GM13977 (cell line): ENCODE measurements at places on chromosomes 2 and 18.

- no peak for DNase-seq
Observed at GRCh38 chr2:224242561-224242960, 159.3 kb downstream of the FAM124B start.

GRCh38 chr2:60677356-60677755 is 78.7 kb upstream of the PAPOLG start:
- DNase-seq = no peak

GRCh38 chr2:240960971-240961876 is 37.2 kb upstream of the SNED1 start:
- DNase-seq = no peak

DNA sequence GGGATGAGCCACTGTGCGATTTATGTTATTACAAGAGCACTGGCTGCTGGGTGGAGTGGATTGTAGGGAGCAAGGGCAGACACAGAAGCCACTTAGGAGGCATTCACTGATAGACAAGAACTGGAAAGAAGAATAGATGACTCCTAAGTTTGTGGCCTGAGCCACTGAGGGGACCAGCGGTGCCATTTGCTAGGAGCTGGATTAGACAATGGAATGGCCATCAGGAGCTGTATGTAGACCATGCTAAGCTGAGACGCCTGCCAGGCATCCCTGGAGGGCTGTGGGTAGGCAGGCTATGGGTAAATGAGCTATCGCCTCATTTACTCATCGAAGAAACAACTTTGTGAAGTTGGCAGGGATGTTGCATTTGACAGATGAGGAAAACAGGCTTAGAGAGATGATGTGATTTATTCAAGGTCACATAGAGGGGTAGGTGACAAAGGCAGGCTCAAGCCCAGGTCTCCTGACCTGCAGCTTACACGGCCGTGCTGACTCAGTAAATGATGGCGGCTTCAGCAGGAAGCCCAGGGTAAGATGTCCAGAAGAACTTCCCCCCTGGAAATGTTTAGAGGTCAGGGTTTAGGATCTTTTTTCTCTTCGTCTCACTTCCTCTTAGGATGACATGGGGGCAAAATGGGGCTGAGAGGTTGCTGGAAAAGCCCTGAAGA is 2.8 kb downstream of the MFSD2B start:
- no peak for DNase-seq

DNA sequence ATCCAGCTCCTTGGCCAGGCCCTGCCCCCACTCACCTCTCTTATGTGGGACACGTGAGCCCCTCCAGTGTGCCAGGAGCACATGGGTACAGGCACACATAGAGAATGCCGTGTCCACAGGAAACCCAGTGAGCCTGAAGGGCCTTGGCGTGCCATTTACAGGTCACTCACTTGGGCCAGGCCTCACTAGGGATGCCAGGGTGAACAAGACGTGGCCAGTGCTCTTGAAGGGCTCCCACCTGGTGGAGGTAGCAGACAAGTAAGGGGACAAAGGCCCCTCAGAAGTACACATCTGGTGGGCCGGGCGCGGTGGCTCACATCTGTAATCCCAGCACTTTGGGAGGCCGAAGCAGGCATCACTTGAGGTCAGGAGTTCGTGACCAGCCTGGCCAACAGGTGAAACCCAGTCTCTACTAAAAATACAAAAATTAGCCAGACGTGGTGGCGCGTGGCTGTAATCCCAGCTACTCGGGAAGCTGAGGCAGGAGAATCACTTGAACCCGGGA is 15.1 kb upstream of the C1QL2 start:
- no peak for DNase-seq

- no peak for DNase-seq
Observed at GRCh38 chr18:31430072-31430471, 17.5 kb upstream of the DSG3 start.

DNA sequence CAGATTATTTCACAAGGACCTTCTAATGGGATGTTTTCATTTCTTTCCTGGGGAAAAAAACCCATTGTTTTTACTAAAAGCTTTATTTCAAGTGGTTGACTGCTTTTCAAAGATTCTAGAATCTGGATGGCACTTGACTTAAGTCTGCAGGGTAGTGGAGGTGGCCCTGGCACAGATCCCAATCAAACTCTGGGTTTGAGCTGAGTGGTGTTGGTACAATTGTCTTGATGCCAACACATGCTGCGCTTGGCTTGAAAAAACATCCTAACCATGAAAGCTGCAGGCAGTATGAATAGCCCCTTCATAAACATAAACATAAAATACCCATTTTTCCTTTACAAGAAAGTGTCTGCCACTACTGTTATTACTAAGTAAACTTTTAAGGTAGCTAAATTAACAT is 3.6 kb downstream of the PAPOLG start:
- DNase-seq = no peak

DNA sequence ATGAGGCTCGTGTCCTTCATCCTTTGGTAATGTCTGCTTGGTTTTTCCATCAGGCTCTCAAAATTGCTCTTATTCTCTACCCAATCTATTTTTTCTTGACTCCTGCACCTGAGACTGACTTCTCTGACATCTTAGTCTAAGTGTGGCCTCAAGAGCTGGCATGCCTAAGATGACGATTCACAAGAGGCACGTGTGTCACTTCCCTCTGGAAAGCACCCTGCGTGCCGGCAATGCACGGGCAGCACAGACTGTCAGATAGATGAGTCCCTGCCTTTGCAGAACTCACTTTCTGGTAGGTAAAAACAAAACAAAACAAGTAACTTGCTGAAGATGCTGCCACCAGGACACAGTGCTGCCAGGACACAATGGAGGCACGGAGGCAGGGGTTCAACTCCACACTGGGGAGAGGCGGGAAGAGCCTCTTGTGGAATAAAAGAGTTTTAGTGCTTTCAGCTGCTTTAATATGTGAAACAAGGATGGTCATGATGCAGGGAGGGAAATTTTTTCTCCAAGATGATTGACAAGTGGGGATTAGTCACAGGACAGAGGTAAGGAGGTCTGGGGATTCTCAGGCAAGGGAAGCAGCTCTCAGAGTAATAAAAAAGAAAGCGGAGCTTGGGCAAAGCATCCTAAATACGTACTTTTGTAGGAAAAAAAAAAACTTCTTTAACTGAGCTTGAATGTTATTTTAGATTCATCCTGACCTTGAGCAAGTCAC is 27.3 kb downstream of the CYB5A start:
- peak; percentile 44 for DNase-seq

DNA sequence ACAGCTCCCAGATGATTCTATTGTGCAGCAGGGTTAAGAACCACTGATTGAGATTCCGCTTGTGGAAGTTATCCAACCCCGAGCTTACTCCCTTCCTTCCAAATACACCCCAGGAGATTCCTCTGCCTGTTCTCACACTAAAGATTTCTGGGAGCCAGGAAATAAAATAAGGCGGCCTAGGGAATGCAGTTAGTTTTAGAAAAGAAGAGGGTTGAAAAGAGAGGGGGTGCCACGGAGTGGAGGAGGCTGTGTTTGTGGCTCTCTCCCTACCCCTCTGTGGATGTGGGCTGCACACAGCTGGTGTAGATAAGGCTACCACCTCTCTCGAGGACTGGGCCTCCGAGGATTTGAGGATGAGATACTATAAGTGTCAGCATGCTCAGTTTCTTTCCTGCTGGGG is 25.1 kb upstream of the SP3 start:
- no peak for DNase-seq

- no peak for DNase-seq
Observed at GRCh38 chr18:48051945-48052840, 121.7 kb upstream of the SMAD2 start.

DNA sequence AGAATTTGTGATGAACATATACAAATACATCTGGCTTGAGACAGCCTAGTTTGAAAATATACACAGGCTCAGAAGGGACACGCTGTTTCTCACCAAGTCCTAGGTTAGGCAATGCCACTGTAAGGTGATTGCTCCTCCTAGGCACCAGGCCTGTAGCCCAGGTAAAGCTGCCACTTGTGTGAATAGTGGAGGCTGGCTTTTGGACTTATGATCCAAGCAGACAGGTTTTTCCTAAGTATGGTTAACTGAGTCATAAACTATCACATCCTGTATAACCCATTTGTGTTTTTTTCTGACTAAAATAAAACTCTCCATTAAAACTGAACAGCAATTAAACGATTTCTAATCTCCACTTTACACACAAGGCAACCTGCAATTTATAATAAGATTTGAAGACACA is 81.0 kb downstream of the SEMA4F start:
- no peak for DNase-seq

DNA sequence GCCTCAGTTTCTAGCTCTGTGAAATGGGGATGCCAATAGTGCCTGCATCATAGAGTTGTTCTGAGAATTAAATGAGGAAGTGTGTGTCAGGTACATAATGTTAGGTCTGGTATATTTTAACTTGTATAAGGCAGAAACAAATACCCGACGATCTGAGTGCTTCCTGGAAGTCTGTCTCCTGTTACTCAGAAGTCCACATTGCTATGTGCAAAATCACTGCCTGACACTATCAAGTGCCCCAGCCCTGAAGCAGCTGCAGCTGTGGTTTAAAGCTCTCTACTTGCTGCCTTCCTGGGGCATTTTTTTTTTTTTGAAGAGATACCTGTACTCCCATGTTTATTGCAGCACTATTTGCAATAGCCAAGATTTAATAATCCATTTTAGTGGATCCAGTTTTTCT is 125.3 kb downstream of the SLC4A3 start:
- no peak for DNase-seq

- no peak for DNase-seq
Observed at GRCh38 chr18:37769826-37770225, 204.2 kb upstream of the CELF4 start.

- no peak for DNase-seq
Observed at GRCh38 chr18:26432651-26433424, 115.5 kb downstream of the KCTD1 start.

DNA sequence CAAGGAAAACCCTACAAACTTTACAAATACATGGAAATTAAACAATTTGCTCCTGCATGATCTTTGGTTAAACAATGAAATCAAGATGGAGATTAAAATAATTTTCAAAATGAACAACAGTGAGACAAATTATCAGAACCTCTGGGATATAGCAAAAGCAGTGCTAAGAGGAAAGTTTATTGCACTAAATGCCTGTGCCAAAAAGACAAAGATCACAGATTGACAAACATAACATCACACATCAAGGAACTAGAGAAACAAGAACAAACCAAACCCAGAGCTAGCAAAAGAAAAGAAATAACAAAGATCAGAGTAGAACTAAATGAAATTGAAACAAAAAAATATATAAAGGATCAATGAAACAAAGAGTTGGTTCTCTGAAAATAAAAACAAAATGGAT is 95.2 kb upstream of the FBXO11 start:
- DNase-seq = no peak

- no peak for DNase-seq
Observed at GRCh38 chr2:142308744-142309143, 177.9 kb upstream of the LRP1B start.

DNA sequence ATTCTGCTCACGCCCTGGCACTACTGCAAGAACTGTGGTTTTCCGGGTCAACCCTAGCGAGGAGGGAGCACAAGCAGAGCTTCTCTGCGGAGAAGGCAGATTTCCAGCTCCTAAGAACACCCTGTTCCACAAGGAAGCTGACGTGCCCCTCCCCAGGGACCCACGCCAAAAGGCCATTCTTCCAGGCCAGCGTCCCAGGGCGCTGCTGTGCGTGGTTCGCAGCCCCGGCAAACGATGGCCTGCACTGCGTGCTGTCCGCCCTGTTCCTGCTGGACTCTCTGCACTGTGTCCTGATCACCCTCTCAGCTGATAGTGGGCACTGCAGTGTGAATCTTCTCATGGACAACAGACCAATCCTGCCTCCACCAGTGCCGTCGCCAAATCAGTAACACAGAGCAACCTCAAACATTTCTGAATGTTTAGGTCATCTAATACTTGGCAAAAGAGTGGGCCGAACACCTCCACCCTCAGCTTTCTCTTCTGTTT is 49.1 kb downstream of the ADI1 start:
- DNase-seq = no peak

DNA sequence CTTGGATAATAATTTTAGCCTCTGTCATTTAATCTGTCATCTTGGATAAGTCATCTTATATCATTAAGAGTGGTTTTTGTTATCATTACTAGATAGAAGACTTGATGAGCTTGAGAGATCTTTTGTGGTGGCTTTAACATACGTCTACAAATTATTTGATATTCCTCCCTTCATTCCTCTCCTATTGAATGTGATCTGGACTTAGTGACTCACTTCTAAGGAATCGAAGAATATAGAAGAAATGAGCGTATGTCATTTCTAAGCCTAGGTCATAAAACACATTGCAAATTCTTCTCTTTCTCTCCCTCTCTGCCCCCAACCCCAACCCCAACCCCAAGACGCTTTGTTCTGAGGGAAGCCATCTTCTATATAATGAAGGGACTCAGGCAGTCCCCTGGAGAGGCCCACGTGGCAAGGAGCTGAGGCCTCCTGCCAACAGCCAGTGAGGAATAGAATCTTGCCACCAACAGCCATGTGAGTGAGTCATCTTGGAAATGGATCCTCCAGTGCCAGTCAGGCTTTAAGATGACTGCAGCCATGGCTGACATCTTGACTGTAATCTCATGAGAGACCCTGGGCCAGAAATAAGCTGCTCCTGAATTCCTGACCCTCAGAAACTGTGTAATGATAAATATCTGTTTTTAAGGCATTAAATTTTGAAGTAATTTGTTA is 221.6 kb upstream of the SP5 start:
- DNase-seq = no peak

- no peak for DNase-seq
Observed at GRCh38 chr2:121289271-121289670, 4.3 kb upstream of the TFCP2L1 start.
